ENCODE measurements at places on chromosomes 3 and 15. TPM values are rescaled to one million over a fixed set of nuclear protein-coding genes. Genes with fewer than 3 reads are reported as not detected.

The LOXL1 gene
- 3.3 TPM for total RNA-seq

- no peak for DNase-seq
Measured at GRCh38 chr3:113912552-113913236, 35.1 kb upstream of the ZDHHC23 start.

DNA sequence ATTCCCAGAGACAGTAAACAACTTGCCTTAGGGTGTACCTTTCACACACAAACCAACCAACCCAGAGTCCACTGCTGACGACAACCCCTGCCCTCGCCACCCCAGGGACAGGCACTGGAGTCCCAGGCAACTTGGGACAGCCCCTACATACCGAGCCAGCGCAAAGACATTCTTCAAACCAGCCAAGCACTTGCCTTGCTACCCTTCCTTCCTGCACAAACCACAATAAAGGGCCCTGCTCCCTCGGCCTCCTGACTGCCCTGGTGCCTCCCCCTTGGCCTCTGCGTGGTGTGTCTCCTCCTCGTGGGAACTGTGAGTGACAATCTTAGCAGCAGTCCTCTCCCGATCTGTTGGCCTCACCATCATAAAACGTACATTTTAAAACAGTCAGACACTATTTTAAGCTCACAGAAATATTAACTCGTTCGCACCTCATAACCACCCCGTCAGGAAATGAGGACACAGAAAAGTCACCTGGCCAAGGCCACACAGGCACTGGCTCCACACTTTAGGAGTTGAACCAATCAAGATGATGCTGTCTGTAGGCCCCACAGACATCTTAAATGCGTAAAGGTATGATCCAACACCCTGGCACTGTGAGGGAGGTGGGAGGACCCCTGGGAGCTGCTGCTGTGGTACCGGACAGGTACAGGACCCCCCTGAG, 113.8 kb downstream of the ADCY5 start:
- peak; percentile 61 for DNase-seq

DNA sequence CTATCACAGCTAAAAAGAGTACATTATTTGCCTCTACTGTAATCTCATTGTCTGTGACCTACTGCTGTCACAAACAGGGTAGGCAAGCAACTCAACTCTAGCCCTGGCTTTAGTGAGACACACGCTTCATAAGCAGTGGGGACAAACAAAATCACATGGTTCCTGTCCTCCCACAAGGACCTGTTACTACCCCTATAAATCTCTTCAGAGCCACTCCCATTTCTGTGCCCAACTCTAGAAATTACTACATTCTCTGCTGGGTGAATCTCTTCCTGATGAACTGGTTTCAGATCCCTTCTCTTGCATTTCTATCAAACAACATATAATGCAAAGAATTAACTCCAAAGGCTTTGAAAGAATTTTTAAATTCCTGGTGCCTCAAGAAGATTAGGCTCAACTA, 117.3 kb downstream of the DMXL2 start:
- DNase-seq = no peak

- no peak for DNase-seq
Measured at GRCh38 chr15:46039703-46040102, 404.9 kb downstream of the SQOR start.

- DNase-seq = no peak
Measured at GRCh38 chr3:52983336-52983807, 62.5 kb downstream of the SFMBT1 start.

DNA sequence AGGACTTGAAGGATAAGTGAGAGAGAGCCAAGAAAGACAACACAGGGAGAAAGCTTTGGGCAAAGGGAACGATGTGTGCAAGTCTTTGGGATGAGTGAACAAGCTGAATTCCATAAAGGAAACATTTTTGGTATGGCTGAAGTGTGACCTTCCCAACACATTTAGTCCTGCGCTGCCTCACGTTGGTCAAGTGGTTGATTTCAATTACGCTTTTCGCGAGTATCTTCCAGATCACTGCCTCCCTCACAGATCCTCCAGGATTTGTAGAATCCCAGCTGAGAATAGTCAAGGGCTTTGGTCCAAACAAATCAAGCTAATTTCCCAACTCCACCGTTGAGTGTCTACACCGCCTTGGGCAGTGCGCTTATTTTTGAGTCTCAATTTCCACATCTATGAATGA, 338.4 kb upstream of the ADAMTS9 start:
- DNase-seq = no peak

The GNAT1 gene
- 0.44 TPM for total RNA-seq

- DNase-seq = no peak
Measured at GRCh38 chr15:73375755-73376305, 7.1 kb upstream of the HCN4 start.

The CTSH gene
- total RNA-seq = 336 TPM

- no peak for DNase-seq
Measured at GRCh38 chr3:191356631-191357439, 26.5 kb upstream of the UTS2B start.

GRCh38 chr3:6733699-6734394, 127.1 kb upstream of the GRM7 start:
- DNase-seq = no peak

DNA sequence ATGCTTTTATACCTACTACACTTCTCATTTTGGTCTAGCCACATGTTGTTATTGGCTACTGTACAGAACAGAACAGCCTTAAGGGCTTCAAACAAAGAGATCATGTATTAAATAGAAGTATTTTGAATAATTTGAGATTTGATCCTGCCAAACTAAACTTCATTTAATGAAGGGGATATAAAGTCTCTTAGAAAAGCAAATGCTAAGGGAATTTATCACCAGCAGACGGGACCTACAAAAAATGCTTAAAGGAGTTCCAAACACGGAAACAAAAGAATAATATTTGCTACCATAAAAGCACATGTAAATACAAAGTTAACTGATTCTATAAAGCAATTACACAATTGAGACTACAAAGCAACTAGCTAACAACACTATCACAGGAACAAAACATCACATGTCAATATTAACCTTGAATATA, 23.6 kb upstream of the FMN1 start:
- no peak for DNase-seq

The DUOX1 gene
- not detected for total RNA-seq

DNA sequence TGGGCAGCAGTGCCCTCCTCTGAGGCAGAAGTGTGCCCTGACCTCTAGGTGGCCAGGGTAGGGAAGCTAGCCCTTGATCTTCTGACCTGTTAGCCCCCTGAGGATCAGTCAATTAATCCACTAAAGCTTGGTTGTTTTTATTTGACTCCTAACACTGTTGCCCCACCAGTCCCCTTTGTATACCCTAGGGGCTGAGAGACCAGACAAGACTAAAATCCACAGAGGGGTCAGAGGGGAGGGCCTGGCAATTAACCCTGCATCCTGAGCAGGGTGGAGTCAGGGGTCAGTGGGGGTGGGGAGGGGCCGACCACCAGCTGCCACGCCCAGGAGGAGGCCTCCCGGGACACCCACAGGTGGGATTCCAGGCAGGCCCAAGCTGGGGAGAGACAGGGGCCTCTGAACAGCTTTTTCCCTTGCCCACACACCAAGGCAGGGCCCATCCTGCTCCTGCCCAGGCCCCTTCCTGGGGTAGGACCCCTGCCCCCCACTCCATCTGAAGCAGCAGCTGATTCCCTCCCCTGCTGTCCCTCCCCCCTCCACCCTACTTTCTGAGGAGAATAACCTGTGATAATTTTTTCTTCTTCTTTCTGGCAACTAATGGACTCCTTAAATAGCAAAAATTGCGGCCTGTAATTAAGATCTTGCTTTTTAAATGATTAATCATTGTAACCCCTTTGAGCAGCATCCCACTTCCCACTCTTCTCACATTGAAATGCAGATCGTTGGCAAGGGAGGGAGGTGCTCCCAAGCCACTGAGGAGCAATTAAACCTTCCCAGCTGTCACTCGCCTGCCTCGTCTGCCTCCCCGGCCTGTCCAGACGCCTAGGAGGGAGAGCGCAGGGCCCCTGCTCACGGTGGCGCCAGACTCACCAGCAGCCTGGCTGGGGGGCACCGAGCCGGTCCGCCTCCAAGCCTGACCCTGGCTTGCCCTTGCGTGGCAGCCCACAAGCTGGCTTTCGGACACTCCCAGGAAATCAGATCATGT, 51.9 kb downstream of the RHCG start:
- DNase-seq = no peak

The POLQ gene
- 2.2 TPM for total RNA-seq

DNA sequence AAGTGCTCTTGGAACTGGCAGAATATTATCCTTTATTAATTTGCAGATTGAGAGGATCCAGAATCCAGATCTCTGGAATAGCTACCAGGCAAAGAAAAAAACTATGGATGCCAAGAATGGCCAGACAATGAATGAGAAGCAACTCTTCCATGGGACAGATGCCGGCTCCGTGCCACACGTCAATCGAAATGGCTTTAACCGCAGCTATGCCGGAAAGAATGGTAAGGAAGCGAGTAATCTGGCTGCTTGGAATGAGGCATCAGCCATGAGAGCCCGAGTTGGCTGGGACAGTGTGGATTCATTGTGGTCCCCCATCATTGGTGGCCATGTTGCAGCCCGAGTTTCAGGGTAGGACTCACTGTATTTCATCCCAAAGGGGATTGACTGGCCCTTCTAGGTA, 47.1 kb downstream of the PARP14 start:
- no peak for DNase-seq

DNA sequence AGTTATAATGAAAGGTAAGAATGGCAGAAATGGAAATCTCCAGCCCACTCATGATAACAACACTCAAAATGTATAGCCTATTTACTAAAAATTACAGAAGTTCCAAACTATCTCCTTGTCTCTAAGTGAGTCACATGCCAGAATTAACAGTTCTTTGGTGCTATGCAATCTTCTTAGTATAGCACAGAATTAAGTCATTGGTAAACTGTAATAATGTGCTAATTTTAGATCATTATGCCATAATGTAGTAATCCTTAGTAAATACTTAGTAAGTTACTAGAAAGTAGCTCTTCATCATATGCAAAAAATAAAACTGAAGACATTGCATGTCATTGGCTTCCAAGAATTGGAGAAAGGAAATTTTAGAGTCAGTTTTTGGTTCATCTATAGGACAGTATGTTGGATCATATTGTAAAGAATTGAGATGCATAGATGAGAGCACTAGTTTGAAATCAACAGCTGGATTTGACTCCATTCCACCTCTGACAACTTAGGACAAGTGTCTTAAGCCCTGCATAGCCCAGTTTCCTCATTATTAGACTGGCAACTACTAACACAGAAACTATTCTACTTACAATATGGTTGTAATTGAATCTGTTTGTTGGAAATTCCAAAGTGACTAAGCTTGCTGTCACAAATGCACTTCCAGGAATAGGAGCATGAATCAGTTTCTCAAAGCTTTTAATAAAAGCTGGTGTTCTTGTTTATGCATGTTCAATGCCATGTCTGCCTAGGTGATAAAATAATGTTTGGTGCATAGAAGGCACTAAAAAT, 40.1 kb upstream of the CD47 start:
- no peak for DNase-seq

DNA sequence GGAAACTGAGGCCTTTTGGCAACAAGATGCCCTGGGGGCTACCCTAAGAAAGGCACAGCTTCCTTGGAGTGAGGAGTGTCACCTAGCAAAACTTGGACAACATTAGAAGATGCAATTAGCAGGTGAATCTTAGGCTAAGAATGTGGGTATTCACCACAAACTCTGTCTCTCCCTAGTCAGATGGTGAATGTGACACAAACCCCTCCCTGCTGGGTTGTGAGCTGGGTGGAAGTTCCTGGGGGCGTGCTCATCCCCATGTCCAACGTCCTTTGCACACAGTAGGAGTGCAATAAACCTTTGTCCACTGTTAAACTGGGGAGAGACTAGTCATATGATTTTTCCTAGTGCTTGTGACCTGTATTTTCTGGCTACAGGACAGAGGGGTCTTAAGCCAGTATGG, 67.1 kb upstream of the SH3GL3 start:
- DNase-seq = no peak

The HESX1 gene
- 1.7 TPM for total RNA-seq

The PCBP4 gene
- total RNA-seq = 17.1 TPM

The SMAD3 gene
- 50.0 TPM for total RNA-seq

GRCh38 chr15:92323525-92323924, 70.2 kb upstream of the ST8SIA2 start:
- DNase-seq = no peak

The FRMD5 gene
- 0.73 TPM for total RNA-seq

DNA sequence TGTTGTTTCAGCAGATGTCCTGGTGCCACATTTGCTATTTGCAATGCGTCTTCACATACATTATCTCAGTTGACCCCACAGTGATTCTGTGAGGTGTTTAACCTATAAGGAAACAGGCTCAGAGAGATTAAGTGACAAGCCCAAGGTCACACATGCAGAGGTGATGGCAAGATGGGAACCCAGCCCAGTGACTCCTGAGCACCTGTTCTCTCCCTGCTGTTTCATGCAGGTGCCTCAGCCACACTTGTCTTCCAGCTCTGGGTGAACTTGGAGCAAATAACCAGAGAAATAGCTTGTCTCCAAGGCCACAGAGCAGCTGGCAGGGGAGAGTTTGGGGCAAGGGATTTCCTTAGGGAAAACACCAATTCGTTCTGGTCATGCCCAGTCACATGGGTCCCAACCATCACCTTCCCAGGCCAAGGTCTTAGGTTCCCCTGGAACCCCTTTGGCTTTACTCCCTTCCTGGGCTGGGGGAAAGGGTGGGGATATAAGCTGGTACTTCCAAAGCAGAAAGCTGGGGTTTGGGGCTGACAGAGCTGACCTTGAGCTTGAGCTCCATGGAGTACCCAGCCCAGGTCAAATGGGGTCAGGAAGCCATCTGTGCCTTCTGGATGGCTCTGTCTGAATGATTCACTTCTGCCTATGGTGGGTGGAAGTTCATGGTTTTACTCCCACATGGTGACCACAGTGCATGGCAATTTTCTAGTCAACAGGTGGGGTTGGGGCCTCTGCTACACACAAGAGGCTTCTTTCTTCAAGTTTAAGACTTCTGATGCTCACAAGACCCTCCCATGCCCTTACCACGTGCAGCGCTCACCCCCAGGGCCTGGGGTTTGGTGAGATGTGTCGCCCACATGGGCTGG, 22.4 kb downstream of the LIPC start:
- no peak for DNase-seq

- DNase-seq = no peak
Measured at GRCh38 chr3:143585720-143586456, 262.4 kb downstream of the SLC9A9 start.

GRCh38 chr15:57158589-57158988, 217.7 kb upstream of the CGNL1 start:
- DNase-seq = no peak

The MAGEL2 gene
- total RNA-seq = 0.40 TPM

The GOLGA6B gene
- total RNA-seq = not detected

GRCh38 chr3:171240504-171240835, 213.9 kb upstream of the SLC2A2 start:
- no peak for DNase-seq

All from spleen (tissue), 13 donors.